ENCODE measurements at places on chromosomes 4 and X. TPM values are rescaled to one million over a fixed set of nuclear protein-coding genes. Genes with fewer than 3 reads are reported as not detected.

MAGEC2 gene
- not detected for total RNA-seq

AVPR2 gene
- total RNA-seq: not detected

GRCh38 chr4:139241086-139241783 is 38.8 kb downstream of the MGARP start:
- no peak for DNase-seq

DNA sequence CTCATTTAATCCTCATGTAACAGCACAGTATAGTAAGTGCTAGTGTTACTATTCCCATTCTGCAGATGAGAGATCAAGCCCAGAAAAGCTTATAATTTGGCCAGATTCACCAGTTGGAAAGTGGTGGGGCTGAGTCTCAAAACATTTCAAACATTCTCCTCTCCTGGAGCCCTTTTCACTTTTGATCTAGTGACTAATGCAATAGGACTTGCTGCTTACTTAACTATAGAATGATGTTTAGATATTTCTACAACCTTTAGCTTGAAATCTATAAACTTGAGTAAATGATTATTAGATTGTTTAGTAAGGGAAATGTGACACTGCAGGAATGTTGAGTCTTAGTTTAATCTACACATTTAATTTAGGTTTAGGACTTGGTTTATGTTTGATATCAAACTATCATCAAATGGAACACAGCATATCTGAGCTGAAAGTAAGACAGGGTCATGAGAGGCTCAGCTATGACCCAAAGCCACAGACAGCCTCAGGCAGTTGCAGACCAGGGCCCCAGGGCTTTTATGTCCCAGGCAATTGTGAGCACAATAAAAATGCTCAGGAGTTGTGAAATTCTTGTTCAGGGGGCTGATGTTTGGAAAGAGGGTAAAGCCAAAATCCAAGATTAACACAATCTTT is 199.5 kb upstream of the HS3ST1 start:
- no peak for DNase-seq

Data from cardiac muscle cell (in vitro differentiated cells and primary cell).